ENCODE measurements at places on chromosomes 1 and 21. TPM values are rescaled to one million over a fixed set of nuclear protein-coding genes. Genes with fewer than 3 reads are reported as not detected.

The SMPDL3B gene
- under 0.01 TPM for total RNA-seq

The PSMG1 gene
- 38.5 TPM for total RNA-seq

The AIM2 gene
- not detected for total RNA-seq

The HAO2 gene
- total RNA-seq: 0.39 TPM

The S100A7A gene
- total RNA-seq: not detected

The CACNA1S gene
- total RNA-seq: not detected

The PLCH2 gene
- 0.39 TPM for total RNA-seq

The FCRLB gene
- total RNA-seq: 1.1 TPM

The RNU1-4 gene
- under 0.01 TPM for total RNA-seq

The PLA2G2D gene
- not detected for total RNA-seq

The FABP3 gene
- total RNA-seq: 1.6 TPM

The YY1AP1 gene
- 50.0 TPM for total RNA-seq

The SLAMF8 gene
- 2.0 TPM for total RNA-seq

The UROD gene
- 93.8 TPM for total RNA-seq

The PLXNA2 gene
- 5.1 TPM for total RNA-seq

The NOS1AP gene
- total RNA-seq: 6.3 TPM

The SLC25A34 gene
- 0.33 TPM for total RNA-seq

The BSND gene
- not detected for total RNA-seq

The PAFAH2 gene
- 9.4 TPM for total RNA-seq

All from placental epithelial cell (primary cell).